Activated B cell treated with CpG ODN at 0.5 μM for 24 hours (primary cell): ENCODE measurements at places on chromosomes 5 and 9. TPM values are rescaled to one million over a fixed set of nuclear protein-coding genes. Genes with fewer than 3 reads are reported as not detected.

GRCh38 chr5:78837836-78838235, 147.3 kb downstream of the ARSB start:
- no peak for DNase-seq

The ZDHHC11 gene
- 0.78 and 1.6 TPM in 2 replicates for total RNA-seq

The IFNB1 gene
- total RNA-seq: not detected in 2 replicates

The CAMK2A gene
- not detected in 2 replicates for total RNA-seq

- no peak for DNase-seq
These were observed 150.0 kb upstream of the VCAN start for GRCh38 chr5:83321483-83322055.

The FBP2 gene
- total RNA-seq: not detected in 2 replicates

The ST6GALNAC6 gene
- 39.9 and 47.5 TPM in 2 replicates for total RNA-seq

GRCh38 chr9:124291801-124292396, 34.1 kb downstream of the NEK6 start:
- DNase-seq: peak; percentile 62

The GPX8 gene
- not detected in 2 replicates for total RNA-seq

The NUTM2G gene
- not detected in 2 replicates for total RNA-seq

GRCh38 chr9:70093944-70094343, 50.3 kb downstream of the MAMDC2 start:
- no peak for DNase-seq

GRCh38 chr9:86126998-86127972, 27.9 kb upstream of the GOLM1 start:
- no peak for DNase-seq

DNA sequence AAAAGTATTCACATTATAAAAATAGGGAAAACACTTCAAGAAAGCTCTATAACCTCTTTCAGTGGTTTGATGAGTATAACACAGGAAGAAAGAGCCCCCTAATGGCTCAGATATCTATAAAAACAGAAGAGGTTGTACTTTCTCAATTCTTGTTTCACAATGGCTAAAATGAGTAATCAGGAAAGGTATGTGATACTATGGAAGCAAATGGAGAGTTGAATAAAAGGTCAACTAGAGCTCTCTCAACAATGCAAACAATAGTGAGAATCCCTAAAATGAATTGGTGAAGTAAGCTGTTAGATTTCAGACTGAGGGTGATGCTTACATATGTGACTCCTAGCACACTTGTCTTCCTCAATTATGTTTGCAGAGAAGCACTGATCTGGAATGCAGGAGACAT, 584.6 kb upstream of the CDH18 start:
- DNase-seq: no peak
